Tibial artery (tissue), 4 donors: ENCODE measurements at places on chromosomes 7 and 10.

DNA sequence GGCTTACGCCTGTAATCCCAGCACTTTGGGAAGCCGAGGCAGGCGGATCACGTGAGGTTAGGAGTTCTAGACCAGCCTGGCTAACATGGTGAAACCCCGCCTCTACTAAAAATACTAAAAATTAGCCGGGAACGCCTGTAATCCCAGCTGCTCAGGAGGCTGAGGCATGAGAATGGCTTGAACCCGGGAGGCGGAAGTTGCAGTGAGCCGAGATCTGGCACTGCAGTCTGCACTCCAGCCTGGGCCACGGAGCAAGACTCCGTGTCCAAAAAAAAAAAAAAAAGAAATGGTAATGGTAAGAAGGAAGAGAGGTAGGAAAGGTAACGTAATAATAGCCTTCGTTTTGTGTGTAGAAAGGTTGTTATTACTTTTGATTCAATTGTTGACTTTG, 1.2 kb downstream of the HSPA14 start:
- DNase-seq, result no peak

- DNase-seq, result peak; percentile 69
These were observed 96.7 kb upstream of the IKZF1 start for GRCh38 chr7:50207686-50208255.

DNA sequence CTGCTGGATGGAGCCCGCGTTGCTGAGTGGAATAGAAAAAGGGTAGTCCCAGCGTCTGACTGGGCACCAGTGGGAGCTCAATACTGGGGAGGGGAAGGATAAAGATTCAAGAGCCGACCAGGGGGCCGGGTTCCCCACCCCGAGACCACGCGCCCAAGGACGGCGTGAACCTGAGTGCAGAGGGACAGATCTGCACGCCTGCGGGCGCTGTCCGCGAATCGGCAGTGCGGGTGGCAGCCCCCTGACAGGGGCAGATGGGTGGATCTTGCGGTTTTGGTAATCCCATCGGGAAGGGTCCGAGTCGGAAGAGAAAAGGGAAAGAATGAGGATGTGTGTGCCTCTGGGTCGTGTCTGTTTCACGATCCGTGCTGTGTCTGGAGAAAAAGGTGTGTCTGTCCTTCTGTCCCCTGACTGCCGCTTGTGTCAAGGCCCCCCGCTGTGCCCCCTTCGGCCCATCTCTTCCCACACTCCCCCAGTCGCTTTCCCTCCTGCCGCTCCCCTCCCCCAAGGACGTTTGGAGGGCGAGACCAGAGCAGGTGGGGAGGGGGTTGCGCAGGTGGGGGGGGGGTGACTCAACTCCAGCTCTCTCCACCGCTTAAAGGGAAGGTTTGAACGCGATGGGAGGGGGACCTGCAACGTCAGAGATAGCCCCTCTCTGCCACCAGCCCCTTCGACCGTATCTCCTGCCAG, 734 bp upstream of the VGF start:
- DNase-seq, result no peak

GRCh38 chr10:88728107-88728763, 22.2 kb downstream of the LIPK start:
- DNase-seq, result no peak

GRCh38 chr7:50151001-50151400, 58.0 kb upstream of the ZPBP start:
- DNase-seq, result no peak
